ENCODE measurements at places on chromosomes 7 and 10.

- no peak for DNase-seq
Observed at GRCh38 chr10:125451319-125451718, 231.6 kb downstream of the TEX36 start.

DNA sequence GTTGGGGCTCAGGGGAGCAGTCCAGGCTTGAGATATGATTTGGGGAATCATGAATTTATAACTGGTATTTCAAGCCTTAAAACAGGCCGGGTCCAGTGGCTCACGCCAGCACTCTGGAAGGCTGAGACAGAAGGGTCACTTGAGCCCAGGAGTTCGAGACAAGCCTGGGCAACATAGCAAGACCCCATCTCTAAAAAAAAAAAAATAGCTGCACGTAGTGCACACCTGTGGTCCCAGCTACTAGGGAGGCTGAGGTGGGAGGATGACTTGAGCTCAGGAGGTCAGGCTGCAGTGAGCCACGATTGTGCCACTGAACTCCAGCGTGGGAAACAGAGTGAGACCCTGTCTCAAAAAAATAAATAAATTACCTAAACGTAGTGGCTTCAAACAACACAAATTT lies 81.7 kb upstream of the GTF2I start:
- no peak for DNase-seq

DNA sequence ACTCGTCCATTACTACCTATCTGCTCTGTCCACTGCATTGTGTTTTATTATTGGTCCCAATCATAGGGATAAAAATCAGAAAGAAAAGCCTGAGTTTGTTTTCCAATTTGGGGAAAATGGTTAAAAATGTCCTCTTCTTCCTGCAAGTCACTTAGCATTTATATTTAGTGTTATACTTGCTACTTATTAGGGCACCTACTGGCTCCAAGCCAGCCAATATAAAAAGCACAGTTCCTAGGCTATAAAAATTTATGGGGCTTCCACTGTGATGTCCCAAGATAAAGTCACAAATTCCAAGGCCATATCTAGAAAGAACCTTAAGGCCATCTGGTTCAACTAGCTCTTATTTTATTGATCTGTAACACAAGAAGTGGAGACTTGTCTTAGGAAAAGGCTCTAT lies 3.2 kb downstream of the SLC35B4 start:
- no peak for DNase-seq

GRCh38 chr10:125247576-125247975 lies 87.2 kb upstream of the CTBP2 start:
- DNase-seq, result no peak

DNA sequence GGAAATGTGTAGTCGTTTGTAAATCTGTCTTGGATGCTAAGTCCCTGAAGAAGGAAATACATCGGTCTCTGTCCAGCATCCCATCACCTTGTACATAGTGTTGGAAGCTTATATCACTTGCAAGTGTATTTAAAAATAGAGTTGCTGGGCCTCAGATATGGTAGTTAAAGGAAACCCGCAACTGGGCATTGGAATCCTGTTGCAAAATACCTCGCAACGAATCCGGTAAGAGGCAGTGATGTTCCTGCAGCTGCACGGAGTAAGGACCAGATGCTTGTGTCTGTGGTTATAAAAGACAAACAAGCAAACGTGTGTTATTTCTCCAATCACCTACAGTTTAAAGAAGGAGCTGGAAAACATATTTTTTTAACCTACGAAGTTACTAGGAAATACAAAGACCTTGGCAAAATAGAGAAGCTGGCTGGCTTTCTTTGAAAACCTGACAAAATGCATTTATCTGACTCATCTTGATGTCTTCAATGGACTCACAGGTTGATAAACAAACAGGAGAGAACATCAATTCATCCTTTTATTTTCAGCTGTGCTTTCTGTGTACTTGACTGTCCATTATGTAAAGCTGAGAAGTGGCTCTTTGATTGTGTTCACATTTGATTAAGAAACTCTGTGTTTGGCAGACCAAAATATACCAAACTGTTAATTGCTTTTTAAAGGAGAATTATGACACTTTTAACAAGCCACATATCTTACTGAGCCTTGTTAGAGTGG lies 326.4 kb downstream of the SFMBT2 start:
- DNase-seq, result no peak

GRCh38 chr10:24046060-24046459 lies 162.9 kb upstream of the KIAA1217 start:
- no peak for DNase-seq

DNA sequence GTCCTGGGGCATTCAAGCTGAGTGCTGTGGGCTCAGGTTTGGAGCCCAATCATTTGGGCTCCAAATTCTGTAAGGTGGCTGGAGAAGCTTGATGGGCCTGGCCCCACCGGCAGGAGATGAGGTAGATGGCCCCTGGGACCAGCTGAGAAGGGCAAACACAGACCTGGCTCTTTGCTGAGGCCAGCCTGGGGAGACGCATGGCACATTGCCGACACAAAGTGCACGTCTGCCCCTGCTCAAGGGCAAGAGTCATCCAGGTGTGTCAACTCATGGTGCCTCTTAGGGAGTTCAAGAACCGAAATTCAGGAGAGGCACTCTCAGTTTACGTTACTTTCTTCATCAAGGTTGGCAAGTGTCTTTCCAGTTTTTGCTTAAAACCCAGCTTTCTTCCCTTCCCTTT lies 227.5 kb downstream of the LRMDA start:
- no peak for DNase-seq

- no peak for DNase-seq
Observed at GRCh38 chr10:71887743-71888142, 36.7 kb upstream of the PSAP start.

- DNase-seq, result no peak
Observed at GRCh38 chr7:91302794-91303193, 38.6 kb downstream of the FZD1 start.
